ENCODE measurements at places on chromosomes 12 and 14. TPM values are rescaled to one million over a fixed set of nuclear protein-coding genes. Genes with fewer than 3 reads are reported as not detected.
A peak's percentile ranks its signal among the peaks of the same experiment; 100 is the strongest.

DNA sequence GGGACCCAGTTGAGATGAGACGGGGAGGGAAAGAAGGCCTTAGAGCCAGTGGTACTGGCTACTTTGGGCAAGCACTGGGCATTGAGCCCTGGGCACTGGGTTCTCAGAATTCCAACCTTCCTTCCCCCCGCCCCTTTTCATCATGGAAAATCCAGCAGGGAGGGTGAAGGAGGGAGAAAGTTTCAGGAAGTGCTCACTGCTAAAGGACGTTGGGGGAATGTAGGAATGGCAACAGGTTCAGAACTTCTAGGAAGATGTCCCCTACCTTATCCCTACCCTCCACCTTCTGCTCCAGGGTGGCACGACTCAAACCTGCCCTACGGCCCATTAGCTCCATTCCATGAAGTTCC, 4.2 kb upstream of the TNS2 start:
- DNase-seq = no peak

GRCh38 chr14:92675421-92675820, 73.0 kb downstream of the LGMN start:
- DNase-seq = no peak

- DNase-seq = no peak
Measured at GRCh38 chr12:75366629-75367028, 24.3 kb upstream of the GLIPR1L2 start.

- peak; percentile 68 for DNase-seq
Measured at GRCh38 chr12:128797119-128798118, 26.3 kb downstream of the SLC15A4 start.

GRCh38 chr12:105384916-105385535, 54.5 kb downstream of the C12orf75 start:
- no peak for DNase-seq

- no peak for DNase-seq
Measured at GRCh38 chr14:85296456-85297210, 233.3 kb upstream of the FLRT2 start.

DNA sequence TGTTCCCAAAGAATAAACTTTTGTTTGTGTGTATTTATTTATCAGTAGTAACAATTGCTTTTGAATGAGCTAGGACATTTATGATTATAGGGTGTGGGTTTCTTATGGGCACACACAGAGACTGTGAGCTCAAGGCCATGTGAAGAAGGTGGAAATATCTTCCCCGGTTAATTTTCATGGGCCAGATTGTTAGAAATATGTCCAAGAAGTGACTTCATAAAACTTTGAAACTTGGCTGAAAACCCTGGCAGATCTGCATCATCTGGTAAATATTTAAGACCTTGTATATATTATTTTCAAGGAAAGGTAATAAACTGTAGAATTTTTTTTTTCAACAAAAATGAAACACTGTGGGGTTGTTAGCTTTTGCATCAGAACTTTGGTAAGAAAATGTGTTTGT, 53.5 kb upstream of the RNU6-8 start:
- no peak for DNase-seq

GRCh38 chr12:38544330-38545066, 227.9 kb downstream of the ALG10B start:
- DNase-seq = no peak

DNA sequence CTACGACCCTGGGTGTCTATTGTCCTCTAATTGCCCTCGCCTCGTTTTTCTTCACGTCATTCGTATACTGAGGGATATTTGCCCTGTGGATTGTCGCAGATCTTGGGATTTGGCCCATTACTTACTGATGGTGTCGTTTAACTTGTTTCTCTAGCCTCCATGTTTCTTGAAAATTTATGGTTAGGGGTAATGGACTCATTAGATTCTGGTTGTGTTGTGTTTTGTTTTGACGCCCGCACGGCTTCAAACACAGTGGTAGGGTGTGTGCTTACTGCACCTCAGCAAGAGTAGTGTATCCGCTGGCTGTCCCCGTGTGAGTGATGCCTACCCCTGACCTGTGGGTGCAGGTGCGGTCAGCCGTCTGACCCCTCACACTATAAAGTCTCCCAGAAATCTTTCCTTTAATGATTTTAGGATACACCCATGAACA, 874 bp upstream of the RNU6-8 start:
- DNase-seq = peak; percentile 52

GRCh38 chr12:99455350-99456035, 192.1 kb upstream of the GARIN6 start:
- DNase-seq = no peak

- no peak for DNase-seq
Measured at GRCh38 chr14:57287745-57288144, 19.0 kb downstream of the AP5M1 start.

Gene RTN1
- total RNA-seq = 1.9 TPM

Gene CCDC38
- total RNA-seq = 0.63 TPM

Gene LRFN5
- not detected for total RNA-seq

Gene MYF6
- not detected for total RNA-seq

Gene DNAI7
- total RNA-seq = 0.15 TPM

Data from natural killer cell (primary cell).